ENCODE measurements at places on chromosomes 7 and 10.

DNA sequence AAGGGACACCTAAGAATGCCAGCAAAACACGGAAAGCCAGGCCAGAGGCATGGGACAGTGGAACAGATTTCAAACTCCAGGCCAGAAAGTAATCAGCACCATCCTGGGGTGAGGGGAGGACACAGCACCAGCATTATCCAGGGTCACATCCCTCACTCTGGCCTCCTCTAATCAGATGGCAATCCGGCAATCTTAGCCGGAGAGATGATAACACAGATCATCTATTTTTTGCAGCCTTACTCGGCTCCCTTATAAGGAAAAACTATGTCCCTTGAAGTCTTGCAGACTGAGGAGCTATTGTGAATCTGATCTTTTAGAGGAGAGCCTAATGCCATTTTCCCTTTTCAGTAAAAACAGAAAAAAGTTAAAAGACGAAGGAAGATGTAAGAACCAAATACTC, 16.5 kb downstream of the TRIL start:
- no peak for DNase-seq

DNA sequence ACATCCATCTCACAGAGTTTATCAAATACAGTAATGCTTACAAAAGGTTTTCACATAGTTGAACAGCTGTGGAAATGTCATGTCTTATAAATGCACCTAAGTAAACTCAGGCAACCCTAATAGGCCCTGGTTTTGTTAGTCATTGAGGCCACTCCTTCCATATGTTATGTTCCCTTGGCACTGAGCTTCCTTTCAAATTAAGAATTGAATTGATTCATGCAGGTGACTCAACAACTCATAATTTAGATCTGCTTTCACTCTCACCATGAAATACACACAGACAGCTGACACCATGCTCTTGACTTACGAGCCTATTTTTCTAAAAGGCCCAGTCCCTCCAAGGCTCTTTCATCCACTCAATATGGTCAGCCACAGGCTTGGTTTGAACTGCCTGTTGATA, 476.9 kb downstream of the KCNMA1 start:
- no peak for DNase-seq

DNA sequence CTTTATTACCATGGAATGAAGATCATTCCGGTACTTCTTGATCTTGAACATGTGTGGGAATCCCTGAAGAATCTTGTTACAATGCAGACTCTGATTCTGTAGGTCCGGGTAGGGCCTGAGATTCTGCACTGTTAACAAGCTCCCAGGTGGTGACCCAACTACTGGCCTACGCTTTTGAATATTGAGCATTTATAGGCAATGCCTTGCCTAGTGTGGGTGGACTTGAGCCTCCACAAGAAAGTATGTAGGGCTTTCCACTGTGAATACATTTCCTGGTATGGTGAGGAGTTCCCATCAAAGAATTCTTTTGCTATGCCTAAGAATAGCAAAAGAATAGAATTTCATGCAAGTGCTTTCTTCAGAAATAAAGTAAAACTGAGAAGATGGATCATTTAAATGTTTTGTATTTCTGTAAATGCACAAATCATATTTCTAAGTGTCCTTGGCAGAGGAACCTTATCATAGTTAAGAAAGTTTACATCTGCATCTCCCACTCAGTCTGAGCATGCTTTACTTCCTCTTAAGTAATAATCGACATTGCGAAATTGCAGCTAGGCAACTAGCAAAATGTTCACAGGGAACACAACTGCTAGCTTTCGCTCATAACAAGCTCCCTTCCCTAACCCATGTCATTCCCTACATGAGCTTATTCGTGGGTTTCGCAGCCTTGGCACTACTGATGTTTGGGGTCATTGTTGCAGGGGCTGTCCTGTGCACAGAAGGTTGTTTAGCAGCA, 71.4 kb downstream of the AHR start:
- DNase-seq, result peak; percentile 17

DNA sequence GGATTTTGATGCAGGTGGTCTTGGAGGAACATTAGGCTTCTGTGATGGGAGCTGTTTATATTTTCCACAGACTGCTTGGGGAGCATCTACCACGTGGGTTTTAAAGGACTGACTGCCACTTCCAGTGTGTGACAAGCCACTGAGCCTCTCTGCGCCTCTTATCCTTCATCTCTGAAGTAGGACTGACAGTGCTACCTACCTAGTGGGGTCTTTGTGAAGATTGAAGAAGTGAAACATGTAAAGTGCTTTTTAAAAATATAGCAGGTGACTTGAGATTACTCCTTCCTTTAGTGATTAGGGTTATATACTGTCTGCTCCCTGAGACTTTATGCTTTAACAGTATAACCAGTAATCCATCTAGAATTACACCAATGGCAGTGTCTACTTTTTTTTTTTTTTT, 29.9 kb downstream of the NKX2-3 start:
- DNase-seq, result no peak

GRCh38 chr10:25501912-25502311, 327.1 kb downstream of the GPR158 start:
- no peak for DNase-seq

DNA sequence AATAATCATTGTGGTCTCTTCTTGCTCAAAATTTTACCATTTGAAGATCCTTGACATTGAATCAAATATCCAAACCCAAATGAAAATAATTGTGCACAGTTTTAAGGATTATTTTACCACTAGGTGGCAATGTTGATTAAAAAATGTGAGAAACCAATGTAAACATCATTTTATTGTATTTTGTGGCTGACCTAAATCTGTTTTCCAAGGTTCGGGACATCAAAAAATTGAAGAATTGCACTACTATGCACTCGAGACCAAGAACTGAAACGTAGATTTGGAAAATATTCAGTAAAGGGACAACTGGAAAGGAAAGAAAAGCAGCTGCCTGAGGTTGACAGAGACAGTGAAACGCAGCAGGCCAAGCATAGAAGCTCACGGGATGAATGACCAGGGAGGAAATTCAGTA, 259.3 kb downstream of the SNX13 start:
- DNase-seq, result no peak

GRCh38 chr10:31932838-31933237, 4.2 kb upstream of the ARHGAP12 start:
- DNase-seq, result no peak

DNA sequence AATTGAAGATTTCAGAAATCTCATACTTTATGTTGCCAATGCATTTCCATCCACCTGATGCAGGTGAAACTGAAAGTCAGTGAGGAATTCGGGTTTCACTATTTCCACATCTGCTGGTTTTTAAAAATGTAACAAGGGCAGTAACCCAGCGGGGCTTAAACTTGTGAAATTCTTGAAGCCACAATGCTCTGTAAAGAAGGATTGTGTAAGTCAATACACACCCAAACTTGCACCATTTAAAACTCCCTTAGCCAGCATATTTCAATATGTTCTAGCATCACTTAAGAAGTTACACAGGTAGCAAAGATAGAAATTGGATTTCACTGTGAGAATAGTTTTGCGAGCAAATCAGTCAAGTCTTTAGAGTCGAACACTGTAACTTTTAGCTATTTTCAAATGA, 386.1 kb downstream of the PLXDC2 start:
- DNase-seq, result no peak

- DNase-seq, result no peak
Observed at GRCh38 chr10:43323245-43323644, 48.2 kb upstream of the FXYD4 start.

GRCh38 chr10:103580430-103580829, 86.9 kb downstream of the NEURL1 start:
- DNase-seq, result no peak

DNA sequence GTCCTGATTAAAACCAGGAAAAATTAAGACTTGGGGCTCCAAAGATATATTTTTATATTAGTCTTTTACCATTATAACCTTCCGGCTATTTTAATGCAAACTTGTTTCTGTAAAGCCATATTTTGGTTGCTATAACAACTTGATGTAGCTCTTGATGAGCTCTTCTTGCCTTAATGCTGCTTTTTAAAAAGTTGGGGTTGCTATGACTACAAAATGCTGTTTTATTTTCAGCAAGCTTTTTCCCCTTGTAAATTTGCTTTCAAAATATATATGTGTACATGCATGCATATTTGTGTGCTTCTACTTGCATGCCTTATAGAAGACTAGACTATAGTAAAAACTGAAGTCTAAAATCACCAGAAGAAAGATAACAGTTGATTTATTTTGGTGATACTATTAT, 99.7 kb downstream of the CSTF2T start:
- DNase-seq, result no peak

GRCh38 chr7:22296916-22297315, 60.0 kb downstream of the RAPGEF5 start:
- no peak for DNase-seq

- DNase-seq, result no peak
Observed at GRCh38 chr7:108010377-108010776, 7.4 kb upstream of the LAMB1 start.

- DNase-seq, result no peak
Observed at GRCh38 chr7:954330-955238, at the start of gene ADAP1. TSS of gene ADAP1 (minus strand) at chr7:954680. CDS start at chr7:954477, 203 bp downstream.

DNA sequence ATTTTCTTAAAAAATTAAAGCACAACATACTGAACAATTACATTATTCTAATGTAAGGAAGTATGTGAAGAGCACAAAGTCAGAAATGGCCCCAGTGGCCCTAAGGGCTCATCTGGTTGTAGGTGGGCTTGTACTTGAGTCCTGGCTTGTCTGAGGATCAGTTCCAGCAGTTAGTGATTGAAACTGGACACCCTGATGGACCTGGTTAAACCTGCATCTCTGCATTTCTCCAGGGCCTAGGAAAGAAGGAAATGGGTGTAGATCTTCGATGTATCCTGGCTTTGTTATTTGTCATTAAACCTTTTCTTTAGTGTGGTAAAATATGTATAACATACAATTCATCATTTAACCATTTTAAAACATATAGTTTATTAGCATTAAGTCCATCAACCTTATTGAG, 9.7 kb upstream of the AKR1C2 start:
- DNase-seq, result no peak

DNA sequence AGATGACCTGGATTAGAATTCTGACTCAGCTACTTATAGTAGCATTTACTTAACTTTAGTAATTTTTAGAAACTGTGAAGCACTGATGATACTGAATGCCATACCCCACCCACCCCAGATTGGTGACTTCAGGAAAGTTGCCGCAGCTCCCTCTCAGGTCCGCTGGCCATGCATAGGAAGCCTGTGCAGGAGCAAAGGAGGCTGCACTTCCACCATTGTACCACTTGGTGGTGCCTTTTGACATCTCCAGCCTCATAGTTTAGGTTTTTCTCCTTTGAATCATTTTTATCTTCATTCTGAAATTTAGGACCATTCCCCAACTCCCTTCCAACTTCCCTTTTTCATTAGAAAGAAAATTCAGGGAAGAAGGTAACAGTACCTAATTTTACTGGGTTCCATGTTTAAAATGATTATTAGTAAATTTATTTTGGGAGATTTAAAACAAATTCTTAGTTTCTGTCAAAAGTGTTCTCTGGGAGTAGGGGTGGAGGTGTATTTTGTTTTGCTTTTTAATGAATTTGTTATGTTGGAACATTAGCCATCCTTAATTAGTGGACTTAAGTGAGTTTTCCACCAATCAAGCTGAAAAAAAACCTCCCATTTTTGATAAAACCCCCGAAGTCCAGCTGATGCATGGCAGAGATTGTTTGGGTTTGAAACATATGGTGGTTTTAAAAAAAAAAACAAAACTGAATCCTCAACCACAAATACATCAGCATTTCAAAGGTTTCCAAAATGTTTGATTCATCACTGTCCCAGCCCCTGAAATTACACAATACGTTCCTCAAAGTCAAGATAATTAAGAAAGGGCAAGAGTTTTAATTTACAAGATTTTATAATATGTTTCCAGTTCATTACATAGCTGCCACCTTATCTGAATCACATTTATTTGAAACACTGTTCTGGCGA, 109.6 kb downstream of the WNT2 start:
- no peak for DNase-seq

GRCh38 chr7:158448430-158449100, 139.1 kb downstream of the PTPRN2 start:
- no peak for DNase-seq

DNA sequence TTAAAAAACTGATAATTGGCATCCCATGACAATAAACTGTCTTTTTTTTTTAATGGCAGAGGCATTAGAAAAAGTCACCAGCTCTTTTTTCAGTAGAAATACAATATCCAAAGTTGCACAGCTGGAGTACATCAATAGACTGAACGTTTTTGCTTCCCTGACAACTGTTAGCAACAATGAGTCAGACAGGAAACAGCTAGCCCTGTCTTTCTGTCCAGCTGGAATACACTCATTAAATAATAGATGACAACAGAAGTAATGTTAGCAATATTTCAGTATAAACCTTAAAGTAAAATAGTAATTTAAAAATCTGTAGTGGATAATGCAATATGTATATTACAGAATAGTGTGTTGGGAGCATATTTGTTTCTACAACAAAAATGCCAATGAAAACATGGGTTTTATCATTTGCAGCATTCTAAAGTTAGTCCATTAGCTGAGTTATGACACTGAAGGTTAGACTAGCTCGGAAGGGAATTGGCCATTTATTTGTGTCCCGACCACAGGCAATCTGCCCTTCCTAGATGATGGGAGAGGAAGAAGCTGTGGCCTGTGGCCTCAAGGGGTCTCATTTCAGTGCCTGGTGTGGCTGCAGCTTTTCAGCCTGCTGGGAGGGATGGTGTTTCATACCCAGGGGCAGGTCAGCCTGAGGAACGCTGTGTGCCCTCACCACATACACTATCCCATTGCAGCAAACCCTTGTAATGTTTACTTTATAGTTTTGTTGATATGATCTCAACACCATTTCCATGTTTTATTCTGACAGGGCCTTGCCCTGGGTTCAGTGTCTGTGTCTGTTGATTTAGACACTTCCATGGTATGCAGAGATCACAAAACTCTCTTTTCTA, 173.3 kb downstream of the SLC16A9 start:
- no peak for DNase-seq

- DNase-seq, result no peak
Observed at GRCh38 chr7:51636503-51636902, 319.9 kb upstream of the COBL start.

GRCh38 chr7:102926783-102927140, 14.0 kb downstream of the LRRC17 start:
- DNase-seq, result no peak

DNA sequence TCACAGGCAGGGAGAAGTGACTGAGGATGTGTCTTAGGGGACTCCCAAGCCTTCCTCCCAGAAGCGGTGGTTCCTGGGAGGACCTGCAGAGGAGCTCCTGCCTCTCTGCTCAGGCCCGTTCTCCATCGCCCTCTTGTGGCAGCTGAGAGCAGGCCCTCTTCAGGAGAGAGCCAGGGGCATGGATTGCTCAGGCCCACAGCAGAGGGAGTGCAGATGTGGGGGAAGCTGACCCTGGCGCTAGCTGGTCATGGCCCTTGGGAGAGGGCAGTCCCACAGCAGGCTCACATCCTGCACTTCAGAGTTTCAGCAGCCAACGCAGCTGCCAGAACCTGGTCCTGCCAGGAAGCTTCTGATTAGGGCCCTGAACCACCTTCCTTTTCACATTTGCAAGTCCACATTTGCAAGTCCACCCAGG, 94.8 kb upstream of the TARP start:
- peak; percentile 24 for DNase-seq
